DMS 273 treated with DMSO at 0.1 percent for 48 hours (cell line): ENCODE measurements at places on chromosomes 11 and 22.

GRCh38 chr11:76141901-76142588 is 64.3 kb downstream of the WNT11 start:
- DNase-seq, result no peak

GRCh38 chr22:33054001-33054675 is 4.0 kb downstream of the SYN3 start:
- DNase-seq, result no peak

- DNase-seq, result no peak
These were observed 59.6 kb downstream of the MAPK1 start for GRCh38 chr22:21807544-21808529.

DNA sequence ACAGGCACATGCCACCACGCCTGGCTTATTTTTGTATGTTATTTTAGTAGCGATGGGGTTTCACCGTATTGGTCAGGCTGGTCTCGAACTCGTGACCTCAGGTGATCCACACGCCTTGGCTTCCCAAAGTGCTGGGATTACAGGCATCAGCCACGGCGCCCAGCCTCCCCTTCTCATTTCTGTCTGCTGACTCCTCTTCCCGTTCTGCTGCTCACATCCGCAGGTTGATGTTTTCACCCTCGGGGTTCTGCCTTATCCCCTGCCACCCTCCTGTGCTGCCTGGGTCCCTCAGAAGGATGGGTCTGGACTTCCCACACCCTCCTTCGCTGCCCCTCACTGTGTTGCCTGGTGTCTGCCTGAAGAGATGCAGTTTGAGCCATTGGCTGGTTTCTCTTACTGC is 19.2 kb upstream of the VSIG10L2 start:
- DNase-seq, result no peak

DNA sequence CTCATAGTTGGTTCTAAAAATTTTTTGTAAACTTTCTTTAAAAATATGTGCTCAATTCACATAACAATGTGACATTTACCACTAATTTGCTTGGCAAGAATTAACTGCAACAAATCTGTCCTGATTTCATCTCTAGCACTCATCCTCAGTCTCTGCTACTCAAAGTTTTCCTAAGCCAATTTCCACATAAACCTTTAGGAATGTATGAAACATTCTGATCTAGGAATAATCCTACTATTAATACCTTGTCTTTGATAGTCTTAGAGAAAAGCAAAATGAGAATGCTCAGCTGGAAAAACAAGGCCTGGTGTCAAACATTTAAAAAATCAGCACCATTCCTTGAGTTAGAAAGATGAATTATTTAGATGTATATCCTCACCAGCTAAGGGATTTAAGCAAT is 114.3 kb downstream of the CD44 start:
- DNase-seq, result no peak

GRCh38 chr11:17382046-17382728 is 6.3 kb downstream of the KCNJ11 start:
- no peak for DNase-seq

DNA sequence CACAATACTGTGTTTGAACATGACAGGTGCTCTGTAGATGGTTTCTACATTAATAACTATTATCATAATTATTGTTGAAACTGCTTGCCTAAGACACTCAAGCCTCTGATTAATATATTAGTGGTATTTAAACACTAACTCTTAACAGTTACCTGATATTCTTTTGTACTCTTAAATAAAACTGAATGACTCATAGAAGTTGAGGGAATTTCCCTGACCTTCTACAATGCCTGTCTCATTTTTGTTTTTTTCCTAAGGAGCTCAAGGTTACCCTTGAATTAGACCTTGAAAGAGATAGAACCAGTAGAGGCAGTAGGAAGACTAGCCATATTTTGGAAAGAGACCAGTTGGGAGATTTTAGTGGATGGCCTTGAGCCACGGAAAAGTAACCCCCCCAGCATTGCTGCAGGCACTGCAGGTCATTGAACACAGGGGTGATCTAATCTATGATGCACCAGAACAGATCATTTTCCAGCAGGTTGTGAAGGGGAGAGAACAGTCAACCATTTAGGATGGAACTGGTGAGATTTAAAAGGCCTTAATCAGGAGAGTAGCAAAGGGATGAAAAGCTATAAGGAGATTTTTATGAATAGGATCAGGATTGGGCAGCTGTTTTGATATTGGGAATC is 148.3 kb downstream of the PGR start:
- DNase-seq, result no peak
